ENCODE measurements at places on chromosomes 7 and 10.

GRCh38 chr10:60137292-60137992 lies 231.1 kb upstream of the CCDC6 start:
- no peak for DNase-seq

- no peak for DNase-seq
Measured at GRCh38 chr10:74156919-74157289, 5.9 kb downstream of the ADK start.

- no peak for DNase-seq
Measured at GRCh38 chr7:42192851-42193461, 44.1 kb downstream of the GLI3 start.

GRCh38 chr10:117886766-117887165 lies 160.0 kb downstream of the RAB11FIP2 start:
- no peak for DNase-seq

DNA sequence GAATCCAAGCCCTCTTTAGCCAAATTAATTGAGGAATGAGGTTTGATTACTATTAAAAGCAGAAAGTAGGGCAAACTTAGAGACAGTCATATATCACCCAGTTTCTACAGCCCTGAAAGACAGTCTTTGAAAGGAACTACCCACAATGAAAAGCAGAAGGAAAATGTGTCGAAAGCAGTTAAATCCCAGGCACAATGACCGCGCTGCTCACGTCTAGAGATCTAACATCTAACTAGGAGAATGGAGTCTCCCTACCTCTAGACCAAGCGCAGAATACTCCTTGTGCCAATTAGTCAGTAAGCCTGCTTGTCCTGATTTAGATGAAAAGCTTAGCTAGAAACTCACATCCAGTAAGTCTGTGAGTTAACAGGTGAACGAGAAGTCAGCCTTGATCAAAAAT lies 350.0 kb downstream of the FGFR2 start:
- DNase-seq, result no peak

- no peak for DNase-seq
Measured at GRCh38 chr7:147276106-147276505, 1159.5 kb downstream of the CNTNAP2 start.

GRCh38 chr7:140084142-140084655 lies 21.4 kb upstream of the PARP12 start:
- DNase-seq, result no peak

- DNase-seq, result no peak
Measured at GRCh38 chr10:99410876-99411275, 19.5 kb downstream of the GOT1 start.

- DNase-seq, result no peak
Measured at GRCh38 chr10:129390147-129390546, 76.9 kb upstream of the MGMT start.

GRCh38 chr10:29067628-29068027 lies 221.2 kb upstream of the LYZL1 start:
- no peak for DNase-seq

GRCh38 chr10:132311338-132311939 lies 3.7 kb upstream of the STK32C start:
- no peak for DNase-seq

DNA sequence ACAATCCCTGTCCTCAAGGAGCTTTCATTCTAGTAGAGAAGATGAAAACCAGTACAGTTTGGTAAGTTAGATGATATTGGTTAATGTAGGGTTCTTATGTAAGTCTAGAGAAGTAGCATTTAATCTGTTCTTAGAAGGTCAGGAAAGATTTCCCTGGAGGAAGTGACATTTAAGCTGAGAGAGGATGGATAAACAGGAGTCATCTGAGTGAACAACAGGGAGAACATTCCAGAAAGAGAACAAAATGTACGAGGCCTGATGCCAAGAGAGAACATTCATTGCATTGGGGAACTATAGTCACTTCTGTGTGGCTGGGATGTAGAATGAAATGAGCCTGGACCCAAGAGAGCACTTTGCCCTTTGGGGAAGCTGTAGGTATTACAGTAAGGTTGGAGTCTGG lies 88.0 kb downstream of the CFTR start:
- no peak for DNase-seq

- DNase-seq, result no peak
Measured at GRCh38 chr10:126948355-126949160, 43.3 kb downstream of the DOCK1 start.

DNA sequence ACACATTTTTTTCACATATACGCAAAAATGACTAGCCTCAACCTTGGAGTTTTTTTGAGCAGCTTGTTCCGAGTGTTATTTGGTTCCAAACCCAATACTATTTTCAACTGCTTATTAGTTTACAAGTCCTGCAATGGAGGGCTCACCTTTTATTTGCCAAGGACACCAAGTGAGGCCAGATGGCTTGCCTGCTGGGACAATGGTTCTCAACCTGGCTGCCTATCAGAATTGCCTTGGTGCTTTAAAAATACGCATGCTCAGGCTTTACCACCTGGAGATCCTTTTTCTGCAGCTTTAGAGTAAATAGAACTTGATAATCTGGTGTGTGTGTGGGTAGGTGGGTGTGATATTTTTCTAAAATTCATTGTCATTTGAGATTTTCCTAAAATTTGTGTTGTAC lies 276.8 kb downstream of the MTERF1 start:
- no peak for DNase-seq

GRCh38 chr10:49417311-49418052 lies 21.6 kb upstream of the DRGX start:
- DNase-seq, result no peak

DNA sequence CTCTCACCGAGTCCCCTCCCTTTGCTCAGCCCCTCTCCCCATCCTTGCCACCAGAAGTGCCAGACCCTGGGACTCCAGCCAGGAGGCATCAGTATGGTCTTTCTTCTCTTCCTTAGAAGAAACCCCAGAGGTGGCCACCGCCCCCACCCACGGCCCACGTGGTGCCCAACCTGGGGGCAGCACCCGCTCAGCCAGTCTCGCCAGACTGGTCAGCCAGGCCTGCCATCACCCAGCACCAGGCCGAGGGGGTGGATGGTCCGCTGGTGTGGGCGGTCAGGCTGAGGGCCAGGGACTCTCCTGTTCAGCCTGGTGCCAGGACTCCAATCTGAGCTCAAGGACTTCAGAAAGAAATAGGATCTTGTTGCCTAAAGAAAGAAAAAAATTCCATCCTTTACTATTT lies 5.8 kb upstream of the CLDN4 start:
- no peak for DNase-seq

GRCh38 chr7:149635561-149636329 lies 137.6 kb downstream of the ZNF467 start:
- DNase-seq, result no peak

GRCh38 chr10:100637785-100638184 lies 102.0 kb downstream of the HIF1AN start:
- no peak for DNase-seq
